ENCODE measurements at places on chromosomes 7 and 10.

GRCh38 chr10:60863796-60864195 lies 80.2 kb downstream of the RHOBTB1 start:
- no peak for DNase-seq

GRCh38 chr7:143299346-143299745 lies 11.2 kb downstream of the CASP2 start:
- DNase-seq, result no peak

- DNase-seq, result no peak
Observed at GRCh38 chr7:158740013-158740656, 35.5 kb upstream of the NCAPG2 start.

- DNase-seq, result no peak
Observed at GRCh38 chr7:151512353-151512752, 7.3 kb downstream of the RHEB start.

DNA sequence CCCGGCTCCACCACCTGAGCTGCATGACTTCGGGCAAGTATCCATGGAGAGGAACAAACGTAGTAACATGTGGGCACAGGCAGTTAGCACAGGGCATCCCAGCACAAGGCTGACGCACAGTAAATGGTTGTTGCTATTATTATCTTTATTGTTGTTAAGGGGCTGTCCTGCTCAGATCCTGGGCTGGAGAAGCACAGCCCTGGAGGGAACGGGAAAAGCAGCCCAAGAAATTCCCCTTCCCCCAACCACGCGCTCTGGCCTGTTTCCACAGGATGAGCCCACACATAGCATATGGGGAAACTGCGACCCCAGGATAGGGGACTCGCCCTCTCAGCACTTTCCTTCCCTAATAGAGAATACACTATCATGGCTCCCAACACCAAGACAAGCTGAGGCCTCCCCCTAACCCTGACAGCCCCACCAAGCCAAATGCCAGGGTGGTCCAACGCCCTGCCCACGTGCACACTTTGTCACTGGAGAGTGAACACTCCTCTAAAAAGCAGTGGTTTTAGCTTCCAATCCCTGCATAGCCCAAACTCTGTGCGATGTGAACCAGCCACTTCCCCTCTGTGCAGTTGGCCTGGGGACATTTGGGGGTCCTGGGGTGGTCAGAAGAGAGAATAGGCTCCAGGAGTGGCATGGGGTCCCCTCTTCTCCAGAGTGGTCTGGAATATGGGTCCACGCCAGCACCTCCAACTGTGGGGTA lies 11.0 kb downstream of the PSD start:
- DNase-seq, result no peak

- no peak for DNase-seq
Observed at GRCh38 chr7:23284871-23285270, 14.3 kb upstream of the MALSU1 start.

GRCh38 chr7:81929386-81929785 lies 159.5 kb upstream of the HGF start:
- no peak for DNase-seq

GRCh38 chr7:45143616-45144015 lies 14.0 kb upstream of the RAMP3 start:
- no peak for DNase-seq

DNA sequence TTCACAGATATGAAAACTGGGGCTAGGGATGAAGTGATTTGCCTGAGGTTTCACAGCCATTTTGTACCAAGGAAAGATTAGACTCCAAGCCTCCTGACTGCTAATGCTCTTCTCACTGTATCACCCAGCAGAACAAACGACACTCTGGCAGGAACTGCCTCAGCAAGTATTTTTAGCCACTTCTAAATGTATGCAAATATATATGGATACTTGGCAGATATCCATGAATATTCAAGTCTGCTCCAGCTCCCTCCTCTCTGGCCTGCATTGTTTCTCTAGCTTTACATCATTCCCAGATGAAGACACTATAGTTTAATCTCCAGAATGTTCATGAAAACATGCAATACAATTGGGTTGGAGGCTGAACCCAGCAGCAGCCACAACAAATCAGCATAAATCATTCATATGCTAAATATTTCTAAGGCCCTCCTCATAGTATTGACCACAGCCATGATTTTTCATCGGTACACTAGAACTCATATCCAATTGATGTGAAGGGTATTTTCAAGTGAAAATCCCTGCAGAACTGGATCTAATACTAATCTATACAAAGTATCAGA lies 65.5 kb downstream of the HPSE2 start:
- DNase-seq, result no peak

Data from CD4-positive, alpha-beta T cell (primary cell).